ENCODE measurements at places on chromosomes 16 and 17. TPM values are rescaled to one million over a fixed set of nuclear protein-coding genes. Genes with fewer than 3 reads are reported as not detected.

DNA sequence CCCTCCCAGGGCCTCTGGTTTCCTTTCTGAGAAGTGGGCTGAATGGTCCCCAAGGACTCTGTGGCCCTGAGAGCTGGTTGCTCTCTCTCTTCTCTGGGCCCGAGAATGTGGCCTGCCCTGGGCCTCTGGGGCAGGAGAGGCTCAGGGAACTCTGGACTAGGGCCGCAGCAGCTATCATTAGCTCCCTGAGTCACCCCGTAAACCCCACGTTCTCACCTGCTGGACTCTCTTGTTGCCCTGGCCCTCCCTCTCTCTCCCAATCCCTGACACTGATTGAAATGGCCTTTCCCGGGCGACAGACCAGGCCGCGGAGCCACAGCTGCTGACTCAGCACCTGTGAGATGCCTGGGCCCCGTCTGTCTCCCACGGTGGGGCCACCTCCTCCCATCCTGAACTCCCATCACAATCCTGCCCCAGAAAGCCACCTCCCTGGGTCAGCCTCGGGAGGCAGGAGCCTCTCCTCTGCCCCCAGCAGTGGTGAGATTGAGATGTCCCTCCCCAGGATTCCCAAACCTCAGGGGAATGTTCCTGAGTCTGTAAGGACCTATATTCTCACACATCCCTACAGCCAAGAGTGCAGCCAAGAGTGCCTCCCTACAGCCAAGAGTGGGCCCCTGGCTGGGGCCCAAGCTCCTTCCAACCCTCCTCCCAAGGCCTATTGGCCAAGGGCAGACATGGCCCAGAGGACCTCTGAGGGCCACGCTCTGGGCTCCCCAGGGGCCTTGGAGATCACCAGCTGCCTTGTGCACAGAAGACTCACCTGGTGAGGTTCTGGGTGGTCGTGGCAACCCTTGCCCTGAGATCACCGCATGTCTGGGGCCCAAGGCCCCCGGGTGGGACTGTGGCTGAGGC lies 470 bp downstream of the TRPV3 start:
- no peak for DNase-seq

DNA sequence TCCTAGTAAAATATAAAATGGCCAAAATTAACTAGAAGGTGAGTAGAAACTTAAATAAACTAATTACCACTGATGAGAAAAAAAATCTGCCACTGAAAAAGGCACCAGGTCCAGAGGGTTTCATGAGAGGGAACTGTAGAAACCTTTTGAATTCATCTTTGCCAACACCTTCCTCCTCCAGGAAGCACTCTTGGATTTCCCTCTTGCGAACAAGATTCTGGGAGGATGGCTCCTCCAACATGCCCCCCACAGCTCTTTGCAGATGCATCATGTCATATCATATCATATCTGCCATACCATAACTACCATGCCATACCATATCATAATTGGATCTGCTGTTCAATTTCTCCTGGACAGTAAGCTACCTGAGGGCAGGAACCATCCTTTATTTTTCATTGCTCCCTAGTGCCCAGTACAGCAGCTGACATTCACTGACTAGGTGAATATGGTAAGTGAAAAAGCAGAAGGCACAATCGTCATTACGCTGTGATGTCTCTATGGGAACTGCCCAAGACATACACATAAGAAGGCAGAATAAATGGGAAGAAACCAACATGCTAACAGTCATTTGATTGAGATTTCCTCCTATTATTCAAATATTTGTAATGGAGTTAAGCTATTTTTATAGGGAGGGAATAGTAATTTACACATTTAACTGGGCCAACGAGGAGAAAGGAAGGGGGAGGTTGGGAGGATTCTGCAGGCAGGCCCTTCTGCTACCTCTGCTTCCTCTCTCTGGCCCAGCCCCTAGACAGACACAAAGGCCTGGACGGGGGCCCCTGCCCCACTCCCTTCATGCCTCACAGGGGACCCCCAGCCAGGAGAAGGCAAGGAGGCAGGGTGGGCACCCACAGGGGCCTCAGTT lies 110.1 kb upstream of the SMURF2 start:
- DNase-seq: no peak

- DNase-seq: no peak
Measured at GRCh38 chr16:27698266-27698665, 148.3 kb downstream of the KATNIP start.

DNA sequence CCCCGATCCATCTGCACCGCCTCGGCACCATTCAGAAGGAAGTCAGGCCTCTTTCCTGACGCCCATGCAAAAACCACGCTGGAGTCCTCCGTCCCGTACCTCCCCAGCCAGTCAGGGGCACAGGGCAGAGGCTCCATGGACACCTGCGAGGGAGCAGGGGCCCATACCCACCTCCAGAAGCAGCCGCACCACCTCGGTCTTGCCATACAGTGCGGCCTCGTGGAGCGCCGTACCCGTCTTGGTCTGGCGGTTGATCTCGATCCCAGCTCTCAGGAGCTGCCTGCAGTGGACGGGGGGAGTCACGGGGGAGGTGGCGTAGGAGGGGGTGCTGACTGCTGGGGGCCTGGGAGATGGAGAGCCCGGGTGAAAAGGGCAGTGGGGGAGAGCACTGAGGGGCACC lies 9.2 kb downstream of the CASKIN2 start:
- DNase-seq: no peak

GRCh38 chr16:78791011-78791410 lies 691.6 kb downstream of the WWOX start:
- no peak for DNase-seq

DNA sequence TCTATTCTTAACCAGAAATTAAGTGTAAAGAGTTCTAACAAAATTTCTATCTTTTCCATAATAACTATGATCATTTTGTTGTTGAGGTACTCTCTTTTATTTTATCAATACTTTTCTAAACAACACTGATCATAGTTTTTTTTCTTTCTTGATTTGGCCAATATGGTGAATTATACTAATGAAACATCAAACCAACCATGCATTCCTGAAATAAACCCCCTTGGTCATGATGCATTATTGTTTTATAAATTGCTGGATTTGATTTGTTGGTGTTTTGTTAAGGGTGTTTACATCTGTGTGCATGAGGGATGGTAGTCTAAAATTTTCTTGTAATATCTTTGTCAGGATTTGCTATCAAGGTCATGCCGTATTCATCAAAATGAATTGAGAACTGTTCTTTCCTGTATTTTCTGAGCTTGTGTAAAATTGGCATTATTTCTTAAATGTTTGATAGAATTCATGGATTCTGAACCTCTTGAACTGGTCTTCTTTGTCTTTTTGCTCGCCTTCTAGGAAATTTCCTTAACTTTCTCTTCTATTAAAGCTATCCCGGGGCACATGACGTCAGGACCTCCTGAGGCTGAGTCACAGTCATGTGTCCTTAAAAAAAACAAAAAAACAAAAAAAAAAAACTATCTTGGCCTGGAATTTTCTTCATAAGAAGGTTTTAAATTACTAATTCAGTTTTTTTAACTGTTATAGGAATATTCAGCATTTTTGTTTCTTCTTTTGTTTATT lies 3.9 kb upstream of the TRIM25 start:
- DNase-seq: no peak

DNA sequence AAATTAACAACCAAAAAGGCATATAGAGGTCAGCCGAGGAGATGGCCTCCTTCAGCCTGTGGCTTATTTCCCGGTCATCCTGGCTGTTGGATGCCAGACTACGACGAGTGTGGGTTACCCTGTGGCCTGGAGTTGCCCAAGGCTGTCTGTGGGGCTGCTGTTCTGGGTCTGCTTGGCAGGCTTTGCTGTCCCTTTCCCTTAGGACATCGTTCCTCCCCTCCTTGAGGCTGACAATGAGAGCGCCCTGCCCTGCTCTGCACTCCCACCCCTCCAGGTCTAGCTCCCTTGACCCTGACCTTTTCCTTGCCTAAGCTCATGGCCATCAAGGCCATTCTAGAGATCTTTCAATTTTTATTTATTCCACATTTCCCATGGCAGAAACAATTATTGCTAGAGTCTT lies 1.9 kb upstream of the CBFB start:
- no peak for DNase-seq

- no peak for DNase-seq
Measured at GRCh38 chr16:64983963-64984362, 137.9 kb downstream of the CDH11 start.

Gene SULT1A1
- total RNA-seq: 12.0 TPM

Gene HAS3
- 9.9 TPM for total RNA-seq

Gene HOXB8
- 1.6 TPM for total RNA-seq

Gene RSKR
- total RNA-seq: 13.9 TPM

Gene CCDC144A
- 1.7 TPM for total RNA-seq

Gene ZSCAN10
- total RNA-seq: not detected

Gene UMOD
- total RNA-seq: not detected

Gene KRTAP2-1
- total RNA-seq: 3.4 TPM

Data from skin of body (tissue), 3 donors.